ENCODE measurements at places on chromosomes 7 and 10. TPM values are rescaled to one million over a fixed set of nuclear protein-coding genes. Genes with fewer than 3 reads are reported as not detected.

DNA sequence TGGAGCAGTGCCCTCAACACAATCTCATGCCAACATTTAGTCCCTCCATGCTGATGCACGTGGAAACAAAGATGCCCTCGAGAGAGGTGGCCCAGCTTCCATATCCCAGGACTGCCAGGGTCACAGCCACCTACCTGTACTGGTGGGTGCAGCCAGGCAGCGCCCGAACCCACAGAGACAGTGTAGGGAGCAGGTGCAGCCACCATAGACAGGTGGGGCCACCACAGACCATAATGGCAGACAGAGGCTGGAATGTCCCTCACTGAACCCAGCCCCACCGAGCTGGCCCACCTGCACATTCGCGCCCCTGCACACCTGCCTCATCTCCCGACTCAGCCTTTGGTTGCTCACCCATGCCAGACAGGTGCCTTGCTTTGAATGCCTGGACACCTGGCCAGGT lies 18.3 kb upstream of the CPXM2 start:
- no peak for DNase-seq
- no peak overlapping the region for H3K4me3 ChIP-seq
- no peaks in the 10 kb centered on the region for H3K36me3 ChIP-seq
- no peaks in the 10 kb centered on the region for H3K27me3 ChIP-seq

- H3K27me3 ChIP-seq = no peaks in the 10 kb centered on the region
- H3K4me3 ChIP-seq = no peak overlapping the region
- no peak overlapping the region for H3K27ac ChIP-seq
Observed at GRCh38 chr10:4740471-4740870, 85.5 kb upstream of the AKR1E2 start.

- H3K36me3 ChIP-seq = no peaks in the 10 kb centered on the region
- no peak overlapping the region for H3K27ac ChIP-seq
- H3K27me3 ChIP-seq = no peaks in the 10 kb centered on the region
- peak; percentile 30 for DNase-seq
Observed at GRCh38 chr10:97017474-97017903, 168.3 kb downstream of the SLIT1 start.

DNA sequence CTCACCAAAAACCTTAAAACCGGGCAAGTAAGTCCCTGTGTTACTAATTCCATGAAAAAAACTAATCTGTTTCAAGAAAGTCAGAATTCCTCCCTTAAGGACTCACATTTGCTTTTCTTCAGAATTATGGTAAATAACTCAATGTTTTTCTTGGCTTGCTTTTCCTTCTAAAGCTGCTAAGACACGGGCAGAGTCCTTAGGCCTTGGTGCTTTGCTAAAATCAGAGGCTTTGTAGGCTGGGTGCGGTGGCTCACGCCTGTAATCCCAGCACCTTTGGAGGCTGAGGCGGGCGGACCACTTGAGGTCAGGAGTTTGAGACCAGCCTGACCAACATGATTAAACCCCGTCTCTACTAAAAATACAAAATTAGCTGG lies 32.0 kb downstream of the GNA12 start:
- DNase-seq = no peak
- peaks cover 13% of the 10 kb centered on the region for H3K4me1 ChIP-seq
- H3K27ac ChIP-seq = peak overlapping the region; percentile 16
- no peak overlapping the region for H3K4me3 ChIP-seq
- H3K36me3 ChIP-seq = no peaks in the 10 kb centered on the region
- no peaks in the 10 kb centered on the region for H3K27me3 ChIP-seq

The ABCB1 gene
- total RNA-seq = not detected

- no peaks in the 10 kb centered on the region for H3K36me3 ChIP-seq
- no peak overlapping the region for H3K27ac ChIP-seq
- DNase-seq = no peak
- H3K4me1 ChIP-seq = peaks cover 18% of the 10 kb centered on the region
Observed at GRCh38 chr10:63421591-63421990, 44.2 kb downstream of the JMJD1C start.

DNA sequence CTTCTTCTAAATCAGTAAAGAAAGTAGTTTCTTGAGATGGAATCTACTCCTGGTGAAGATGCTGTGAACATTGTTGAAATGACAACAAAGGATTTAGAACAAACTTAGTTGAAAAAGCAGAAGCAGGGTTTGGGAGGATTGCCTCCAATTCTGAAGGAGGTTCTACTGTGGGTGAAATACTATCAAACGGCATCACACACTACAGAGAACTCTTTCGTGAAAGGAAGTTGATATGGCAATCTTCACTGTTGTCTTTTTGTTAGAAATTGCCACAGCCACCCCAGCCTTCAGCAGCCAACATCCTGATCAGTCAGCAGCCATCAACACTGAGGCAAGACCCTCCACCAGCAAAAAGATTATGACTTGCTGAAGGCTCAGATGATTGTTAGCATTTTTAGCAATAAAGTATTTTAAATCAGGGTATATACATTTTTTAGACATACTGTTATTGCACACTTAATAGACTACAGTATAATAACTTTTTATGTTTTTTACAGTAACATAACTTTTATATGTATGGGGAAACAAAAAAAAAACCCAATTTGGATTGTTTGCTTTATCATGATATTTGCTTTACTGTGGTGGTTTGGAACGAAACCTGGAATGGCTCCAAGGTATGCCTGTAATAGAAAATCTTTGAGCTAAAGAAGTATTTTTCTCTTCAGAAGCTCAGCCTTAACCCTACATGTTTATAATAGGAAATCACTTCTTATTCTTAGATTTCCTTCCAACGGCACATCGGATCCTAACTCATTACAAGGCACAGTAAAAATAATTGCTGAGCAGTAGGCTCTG lies 257.3 kb downstream of the LRMDA start:
- no peak overlapping the region for H3K27ac ChIP-seq
- H3K27me3 ChIP-seq = no peaks in the 10 kb centered on the region
- no peaks in the 10 kb centered on the region for H3K36me3 ChIP-seq
- no peak for DNase-seq
- H3K4me1 ChIP-seq = no peaks in the 10 kb centered on the region

- H3K27ac ChIP-seq = no peak overlapping the region
- no peak overlapping the region for H3K4me3 ChIP-seq
- no peaks in the 10 kb centered on the region for H3K36me3 ChIP-seq
- DNase-seq = no peak
- no peaks in the 10 kb centered on the region for H3K27me3 ChIP-seq
Observed at GRCh38 chr7:16278167-16278787, 143.1 kb downstream of the CRPPA start.

The AKR1C1 gene
- 3.7 TPM for total RNA-seq

The CSTF2T gene
- 56.5 TPM for total RNA-seq

DNA sequence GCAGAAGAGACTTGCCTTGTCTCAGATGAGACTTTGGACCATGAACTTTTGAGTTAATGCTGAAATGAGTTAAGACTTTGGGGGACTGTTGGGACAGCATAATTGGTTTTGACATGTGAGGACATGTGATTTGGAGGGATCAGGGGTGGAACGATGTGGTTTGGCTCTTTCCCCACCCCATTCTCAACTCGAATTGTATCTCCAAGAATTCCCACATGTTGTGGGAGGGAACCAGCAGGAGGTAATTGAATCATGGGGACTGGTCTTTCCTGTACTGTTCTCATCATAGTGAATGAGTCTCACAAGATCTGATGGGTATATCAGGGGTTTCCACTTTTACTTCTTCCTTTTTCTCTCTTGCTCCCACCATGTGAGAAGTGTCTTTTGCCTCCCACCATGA lies 229.7 kb upstream of the KCND2 start:
- H3K4me1 ChIP-seq = no peaks in the 10 kb centered on the region
- H3K36me3 ChIP-seq = no peaks in the 10 kb centered on the region
- H3K27ac ChIP-seq = no peak overlapping the region
- H3K27me3 ChIP-seq = no peaks in the 10 kb centered on the region
- H3K4me3 ChIP-seq = no peak overlapping the region

The WNT8B gene
- total RNA-seq = 9.0 TPM

DNA sequence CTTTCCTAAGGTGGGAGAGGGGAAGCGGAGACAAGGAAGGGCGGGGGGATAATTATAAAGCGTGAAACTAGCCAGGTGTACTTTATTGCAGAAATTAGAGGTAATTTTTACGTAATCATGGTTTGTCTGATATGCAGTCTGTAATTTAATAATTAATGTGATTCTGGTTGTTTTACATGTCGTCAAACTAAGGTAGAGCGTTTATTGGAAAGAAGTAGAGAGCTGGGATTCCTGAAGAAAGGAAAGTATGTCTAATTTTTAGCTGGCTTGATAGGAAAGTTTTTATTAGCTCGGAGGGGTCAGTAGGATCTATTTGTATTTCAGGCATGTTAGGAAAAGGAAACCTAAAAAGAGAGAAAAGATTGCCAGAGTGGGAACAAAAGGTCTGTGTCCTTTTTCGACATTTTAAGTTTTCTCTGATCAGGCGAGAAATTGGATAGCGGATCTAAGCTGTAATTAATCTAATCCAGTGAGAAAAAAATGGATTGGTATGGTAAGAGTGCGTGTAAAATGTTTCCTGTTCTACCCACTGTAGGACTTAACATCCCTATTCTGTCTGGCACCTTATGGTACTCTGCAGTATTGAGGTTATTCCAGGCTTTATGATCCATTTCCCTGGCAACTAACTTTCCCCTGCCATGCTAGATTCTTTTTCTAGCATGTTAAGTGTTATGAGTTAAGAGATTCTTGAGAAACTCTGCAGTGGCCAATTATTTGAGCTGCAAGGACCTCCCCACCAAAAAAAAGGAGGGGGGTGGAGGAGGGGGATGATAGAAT lies 1.4 kb downstream of the CELF2 start:
- peaks cover 79% of the 10 kb centered on the region for H3K4me1 ChIP-seq
- peak overlapping the region; percentile 81 for H3K4me3 ChIP-seq

DNA sequence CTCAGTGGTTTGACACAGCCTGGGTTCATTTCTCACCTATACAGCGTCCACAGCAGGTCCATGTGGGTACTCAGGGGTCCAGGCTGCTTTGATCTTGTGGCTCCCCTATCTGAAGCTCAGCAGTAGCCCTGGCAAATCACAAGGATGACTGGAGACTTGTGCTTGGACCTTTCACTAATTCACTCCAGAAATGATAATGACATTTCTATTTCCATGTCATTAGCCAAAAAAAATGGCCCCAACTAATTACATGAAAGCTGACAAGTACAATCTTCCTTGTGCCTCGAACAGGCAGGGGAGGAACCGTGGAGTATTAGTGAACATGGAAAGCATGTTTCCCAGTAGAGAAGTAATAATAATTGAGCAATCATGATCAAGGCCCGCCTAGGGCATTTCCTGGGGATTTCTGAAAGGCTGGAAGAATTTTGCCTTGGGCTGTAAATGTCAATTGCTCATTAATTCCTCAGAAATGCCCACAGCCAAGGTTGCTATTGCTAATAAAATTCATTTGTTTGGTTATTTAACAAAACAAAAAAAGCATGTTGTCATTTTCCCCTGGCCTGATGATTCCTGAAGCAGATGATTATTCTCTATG lies 586.1 kb downstream of the SDK1 start:
- H3K36me3 ChIP-seq = no peaks in the 10 kb centered on the region
- H3K27me3 ChIP-seq = no peaks in the 10 kb centered on the region
- no peaks in the 10 kb centered on the region for H3K4me1 ChIP-seq

DNA sequence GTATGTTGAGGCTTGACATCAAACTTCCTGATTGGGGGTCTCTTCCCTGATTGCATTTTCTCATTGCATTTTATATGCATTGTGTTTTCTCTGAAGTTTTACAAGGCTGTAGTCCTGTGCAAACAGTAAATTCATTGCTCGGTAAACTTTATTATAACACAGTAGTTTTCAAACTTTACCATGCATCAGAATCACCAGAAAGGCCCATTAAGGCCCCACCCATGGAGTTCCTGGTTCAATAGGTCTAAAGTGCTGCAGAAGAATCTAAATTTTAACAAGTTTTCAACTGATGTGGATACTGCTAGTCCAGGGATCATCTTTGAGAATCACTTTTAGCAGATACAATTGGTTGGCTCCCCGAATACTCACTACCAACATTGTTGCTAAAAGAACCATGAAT lies 634.7 kb upstream of the LRRTM3 start:
- no peak overlapping the region for H3K27ac ChIP-seq
- H3K4me3 ChIP-seq = no peak overlapping the region
- H3K36me3 ChIP-seq = no peaks in the 10 kb centered on the region

DNA sequence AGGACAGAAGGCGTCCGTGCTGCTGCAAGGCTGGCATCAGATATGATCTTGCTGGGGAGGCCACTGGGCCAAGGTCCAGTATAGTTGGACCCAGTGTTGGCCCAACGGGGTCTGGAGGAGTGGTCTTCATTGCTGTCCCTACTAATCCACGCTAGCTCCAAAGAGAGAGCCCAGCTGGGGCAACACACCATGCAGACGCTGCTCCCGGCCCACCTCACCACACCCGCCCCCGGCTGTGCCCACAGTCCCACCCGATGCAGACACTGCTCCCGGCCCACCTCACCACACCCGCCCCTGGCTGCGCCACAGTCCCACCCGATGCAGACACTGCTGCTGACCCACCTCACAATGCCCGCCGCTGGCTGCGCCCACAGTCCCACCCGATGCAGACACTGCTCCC lies 121.5 kb downstream of the VIPR2 start:
- H3K4me1 ChIP-seq = peaks cover 41% of the 10 kb centered on the region
- H3K27ac ChIP-seq = no peak overlapping the region
- H3K27me3 ChIP-seq = no peaks in the 10 kb centered on the region
- no peak overlapping the region for H3K4me3 ChIP-seq
- DNase-seq = no peak

The ABCC2 gene
- total RNA-seq = 0.26 TPM

The FAM131B gene
- 20.1 TPM for total RNA-seq

The TAS2R41 gene
- not detected for total RNA-seq

GRCh38 chr7:126443951-126444350 lies 808.8 kb downstream of the GRM8 start:
- H3K4me3 ChIP-seq = no peak overlapping the region
- no peaks in the 10 kb centered on the region for H3K27me3 ChIP-seq
- no peak overlapping the region for H3K27ac ChIP-seq
- no peaks in the 10 kb centered on the region for H3K4me1 ChIP-seq

DNA sequence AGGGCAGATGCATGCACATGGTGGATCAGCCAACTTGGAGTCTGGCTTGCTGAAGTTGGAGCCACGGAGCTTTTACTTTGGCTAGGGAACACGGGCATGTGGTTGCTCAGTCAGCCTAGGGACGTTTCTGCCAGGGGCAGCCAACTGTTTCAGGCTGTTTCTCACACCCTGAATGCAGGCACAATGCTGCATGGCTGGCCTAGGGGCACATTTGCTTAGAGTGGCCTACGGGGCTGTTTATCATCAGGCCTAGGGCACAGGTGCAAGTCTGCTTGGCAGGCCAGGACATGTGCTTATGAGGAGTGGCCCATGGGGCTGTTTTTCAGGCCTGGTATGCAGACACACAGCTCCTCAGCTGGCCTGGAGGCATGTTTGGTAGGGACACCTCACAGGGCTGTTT lies 107.4 kb downstream of the GSAP start:
- no peaks in the 10 kb centered on the region for H3K4me1 ChIP-seq
- no peaks in the 10 kb centered on the region for H3K27me3 ChIP-seq
- no peaks in the 10 kb centered on the region for H3K36me3 ChIP-seq

- DNase-seq = peak; percentile 59
- H3K4me1 ChIP-seq = peaks cover 17% of the 10 kb centered on the region
- H3K36me3 ChIP-seq = no peaks in the 10 kb centered on the region
Observed at GRCh38 chr7:1242606-1243289, 10.1 kb downstream of the UNCX start.
